ENCODE measurements at places on chromosomes 2 and 18.

DNA sequence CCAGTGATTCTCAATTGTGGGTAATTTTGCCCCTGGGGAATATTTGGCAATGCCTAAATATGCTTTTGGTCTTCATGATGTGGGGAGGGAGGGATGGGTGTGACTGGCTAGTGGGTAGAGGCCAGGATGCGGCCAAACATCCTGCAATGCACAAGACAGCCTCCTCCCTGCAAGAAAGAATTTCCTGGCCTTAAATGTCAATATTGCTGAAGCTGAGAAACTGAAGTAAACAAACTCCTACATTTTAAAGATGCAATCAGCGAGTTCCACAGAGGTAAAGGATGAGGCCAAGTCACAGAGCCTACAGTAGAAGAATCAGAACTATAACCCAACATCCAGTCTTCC, 272.9 kb upstream of the EPHA4 start:
- no peak for DNase-seq

- peak; percentile 27 for DNase-seq
These were observed 56.8 kb downstream of the SRD5A2 start for GRCh38 chr2:31523871-31524492.

- peak; percentile 23 for DNase-seq
These were observed 3.9 kb downstream of the WIPF1 start for GRCh38 chr2:174593574-174594203.

- no peak for DNase-seq
These were observed 19.9 kb upstream of the TMEM18 start for GRCh38 chr2:696999-697627.

- DNase-seq: no peak
These were observed 220.0 kb downstream of the LDLRAD4 start for GRCh38 chr18:13438507-13439056.

DNA sequence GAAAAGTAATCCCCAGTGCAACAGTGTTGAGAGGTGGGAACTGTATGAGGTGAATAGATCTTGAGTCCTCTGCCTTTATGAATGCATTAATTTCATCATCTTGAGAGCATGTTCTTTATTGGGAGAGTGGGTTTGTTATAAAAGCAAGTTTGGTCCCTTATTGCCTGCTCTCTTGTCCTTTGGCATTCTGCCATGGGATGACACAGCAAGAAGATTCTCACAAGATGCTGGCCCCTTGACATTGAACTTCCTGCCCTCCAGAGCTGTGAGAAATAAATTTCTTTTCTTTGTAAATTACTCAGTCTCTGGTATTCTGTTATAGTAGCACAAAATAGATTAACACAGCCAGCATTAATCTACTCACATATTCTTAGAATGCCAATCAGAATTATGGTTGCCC, 108.6 kb downstream of the EHBP1 start:
- DNase-seq: no peak

GRCh38 chr2:235768606-235769005, 274.8 kb downstream of the AGAP1 start:
- DNase-seq: no peak

GRCh38 chr2:210577263-210578071, 21.1 kb downstream of the CPS1 start:
- no peak for DNase-seq

DNA sequence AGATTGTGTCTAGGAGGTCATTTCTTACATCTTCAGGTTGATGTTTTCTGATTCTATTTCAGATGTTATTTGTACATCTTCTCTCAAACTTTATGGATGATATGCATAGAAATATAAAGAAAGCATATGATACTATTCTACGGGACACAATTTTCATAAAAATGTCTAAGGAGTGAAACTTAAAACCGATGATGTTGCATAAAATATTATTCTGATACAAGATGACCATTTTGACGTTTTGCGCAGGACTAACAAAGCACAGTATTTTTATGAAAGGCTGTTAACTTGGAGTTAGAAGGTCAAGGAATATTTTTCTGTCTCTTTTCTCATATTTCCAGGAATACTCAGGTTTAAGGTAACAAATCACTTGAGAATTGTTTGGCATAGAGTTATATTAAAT, 8.7 kb downstream of the NETO1 start:
- DNase-seq: no peak

DNA sequence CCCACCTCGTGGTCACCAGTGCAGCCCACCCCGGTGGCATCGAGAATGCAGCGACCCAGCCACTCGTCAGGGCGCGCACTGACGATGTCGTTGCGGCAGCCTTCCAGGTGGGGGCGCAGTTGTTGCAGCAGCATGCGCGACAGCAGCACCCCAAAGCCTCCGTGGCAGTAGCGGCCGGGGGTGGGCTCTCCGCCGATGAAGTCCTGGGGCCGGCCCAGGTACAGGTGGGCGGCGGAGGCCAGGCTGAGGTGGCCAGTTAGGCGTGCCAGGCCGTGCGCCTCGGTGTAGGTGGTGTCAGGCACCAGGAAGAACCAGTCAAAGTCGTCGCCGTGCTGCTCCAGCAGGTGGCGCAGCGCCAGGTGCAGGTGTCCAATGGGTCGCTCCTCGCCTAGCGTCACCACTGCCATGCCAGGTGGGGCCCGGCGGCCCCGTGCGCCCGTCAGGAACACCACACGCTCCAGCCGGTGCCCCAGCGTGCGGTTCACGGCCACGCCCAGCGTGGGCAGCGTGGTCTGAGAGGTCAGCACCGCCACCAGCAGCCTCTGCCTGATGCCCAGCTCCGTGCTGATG, 1.9 kb downstream of the CHPF start:
- DNase-seq: peak; percentile 78

GRCh38 chr2:208356846-208357574, 49.6 kb upstream of the PTH2R start:
- DNase-seq: no peak
